ENCODE measurements at places on chromosomes 6 and 20. TPM values are rescaled to one million over a fixed set of nuclear protein-coding genes. Genes with fewer than 3 reads are reported as not detected.

PI16 gene
- 0.78 TPM for total RNA-seq

DNA sequence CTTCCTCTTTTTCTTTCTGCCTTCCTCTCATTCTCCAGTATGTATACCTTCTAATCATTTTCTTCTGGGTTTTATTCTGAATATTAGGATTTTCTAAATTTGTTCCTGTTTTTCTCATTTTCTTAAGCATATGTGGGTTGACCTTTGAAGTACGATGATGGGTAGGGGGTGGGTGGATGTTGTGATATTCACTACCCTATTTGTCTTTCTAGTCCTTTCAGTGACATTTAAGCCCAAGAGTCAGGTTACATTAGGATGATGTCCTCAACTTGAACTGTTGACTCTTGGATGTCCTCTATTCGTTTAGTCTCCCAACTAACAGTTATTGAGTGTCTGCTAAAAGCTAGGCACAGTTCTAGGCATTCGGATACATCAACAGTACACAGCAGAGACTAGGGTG is 7.3 kb downstream of the ABT1 start:
- DNase-seq: no peak

DNA sequence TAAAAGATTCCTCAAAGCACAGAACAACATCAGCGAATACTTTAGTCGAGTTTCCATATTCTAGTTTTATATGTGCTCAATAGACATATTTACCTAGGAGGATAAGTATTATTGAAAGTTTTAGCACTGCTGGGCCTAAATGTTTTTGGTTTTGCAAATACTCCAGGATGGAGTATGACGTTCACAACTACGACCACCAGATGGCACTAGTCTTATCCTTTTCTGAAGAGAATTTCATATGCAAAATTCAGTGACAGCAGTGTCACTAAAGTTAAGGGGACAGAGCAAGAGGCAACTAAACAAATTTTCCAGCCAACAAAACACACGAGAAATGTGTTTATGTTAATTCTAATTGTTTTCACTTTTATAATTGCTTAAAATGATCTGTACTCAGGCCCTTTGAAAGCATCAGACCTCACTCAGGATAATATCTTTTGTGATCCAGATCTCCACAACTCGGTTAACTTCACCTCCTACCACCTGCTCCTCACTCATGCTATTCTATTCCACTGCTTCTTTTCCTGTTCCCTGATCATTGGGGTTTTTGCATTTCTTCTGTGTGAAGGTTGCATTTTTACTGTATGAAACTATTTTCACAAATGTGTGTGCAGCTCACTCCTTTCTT is 220.8 kb downstream of the TRDN start:
- peak; percentile 4 for DNase-seq

DNPH1 gene
- 16.1 TPM for total RNA-seq

GRCh38 chr6:164109770-164110140 is 695.2 kb downstream of the QKI start:
- no peak for DNase-seq

OGFRL1 gene
- 39.8 TPM for total RNA-seq

BANF2 gene
- not detected for total RNA-seq

GRCh38 chr6:37619641-37620040 is 78.0 kb downstream of the MDGA1 start:
- no peak for DNase-seq

CENPQ gene
- 5.6 TPM for total RNA-seq

- no peak for DNase-seq
These were observed 680 bp upstream of the MTCH1 start for GRCh38 chr6:36986704-36987047.

All from occipital lobe (tissue), 3 donors.